MCF 10A (cell line): ENCODE measurements at places on chromosomes 11 and 22.

GRCh38 chr11:35180317-35181233 lies 41.6 kb downstream of the CD44 start:
- no peak overlapping the region for H3K4me3 ChIP-seq
- peak overlapping the region; percentile 65 for H3K27ac ChIP-seq
- peaks cover 29% of the 10 kb centered on the region for H3K4me1 ChIP-seq
- no peak for DNase-seq
- no peaks in the 10 kb centered on the region for H3K27me3 ChIP-seq

DNA sequence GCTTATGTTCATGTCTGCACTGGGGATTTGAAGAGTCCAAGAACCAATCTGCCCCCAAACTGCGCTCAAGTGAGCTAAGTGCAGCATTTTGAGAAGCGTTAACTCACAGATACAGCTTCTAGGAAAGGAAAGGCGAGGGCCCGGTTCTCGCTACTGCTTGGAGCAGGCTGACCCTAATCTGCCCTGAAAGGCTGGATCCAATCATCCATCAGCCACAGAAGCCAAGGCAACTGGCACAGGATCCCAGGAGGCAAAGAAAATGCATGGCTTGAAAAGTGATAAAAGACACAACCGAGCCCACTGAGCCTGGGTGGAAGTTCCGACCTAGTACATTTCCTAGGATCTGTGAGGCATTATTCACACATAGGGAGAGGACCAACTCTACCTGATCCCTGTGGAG lies 174.8 kb downstream of the LARGE1 start:
- no peak for DNase-seq
- H3K36me3 ChIP-seq: no peaks in the 10 kb centered on the region
- H3K27me3 ChIP-seq: no peaks in the 10 kb centered on the region

DNA sequence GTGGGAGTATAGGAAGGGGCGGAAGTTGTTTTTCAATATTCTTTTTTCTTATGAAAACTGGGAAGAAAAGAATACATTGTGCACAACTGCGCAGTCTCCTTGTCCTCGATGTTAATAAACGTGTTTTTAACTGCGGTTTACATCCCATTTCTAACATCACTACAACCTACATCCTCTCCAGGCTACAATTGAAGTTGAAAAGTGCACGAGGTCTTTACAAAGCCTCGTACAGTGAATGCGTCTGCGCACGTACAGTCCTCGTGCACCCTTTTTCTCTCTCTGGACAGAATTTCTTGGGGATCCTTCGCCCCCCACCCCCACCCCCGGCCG lies 102.4 kb downstream of the WT1 start:
- no peak overlapping the region for H3K27ac ChIP-seq
- no peak for DNase-seq
- no peaks in the 10 kb centered on the region for H3K4me1 ChIP-seq
- H3K4me3 ChIP-seq: no peak overlapping the region
- H3K27me3 ChIP-seq: no peaks in the 10 kb centered on the region
- peaks cover 7% of the 10 kb centered on the region for H3K36me3 ChIP-seq

DNA sequence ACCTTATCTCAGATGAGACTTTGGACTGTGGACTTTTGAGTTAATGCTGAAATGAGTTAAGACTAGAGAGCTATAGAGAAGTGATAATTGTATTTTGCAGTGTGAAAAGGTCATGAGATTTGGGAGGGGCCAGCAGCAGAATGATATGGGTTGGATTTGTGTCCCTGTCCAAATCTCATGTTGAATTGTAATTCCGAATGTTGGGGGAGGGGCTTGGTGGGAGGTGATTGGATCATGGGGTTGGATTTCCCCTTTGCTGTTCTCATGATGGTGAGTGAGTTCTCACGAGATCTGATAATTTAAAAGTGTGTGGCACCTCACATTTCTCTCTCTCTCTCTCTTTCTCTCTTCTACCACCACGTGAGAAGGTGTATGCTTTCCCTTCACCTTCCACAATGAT lies 777.8 kb upstream of the LUZP2 start:
- H3K27me3 ChIP-seq: no peaks in the 10 kb centered on the region
- peaks cover 7% of the 10 kb centered on the region for H3K36me3 ChIP-seq
- no peak overlapping the region for H3K27ac ChIP-seq
- no peaks in the 10 kb centered on the region for H3K4me1 ChIP-seq
- DNase-seq: no peak

- no peaks in the 10 kb centered on the region for H3K27me3 ChIP-seq
- no peaks in the 10 kb centered on the region for H3K4me1 ChIP-seq
- no peak for DNase-seq
- H3K27ac ChIP-seq: no peak overlapping the region
Observed at GRCh38 chr11:78504181-78504580, 70.5 kb downstream of the NARS2 start.

- H3K4me1 ChIP-seq: no peaks in the 10 kb centered on the region
- DNase-seq: no peak
- H3K4me3 ChIP-seq: no peak overlapping the region
- no peak overlapping the region for H3K27ac ChIP-seq
- H3K36me3 ChIP-seq: no peaks in the 10 kb centered on the region
Observed at GRCh38 chr11:64604458-64605243, 13.6 kb downstream of the SLC22A12 start.

- no peak for DNase-seq
- H3K27ac ChIP-seq: no peak overlapping the region
- peaks cover 6% of the 10 kb centered on the region for H3K4me1 ChIP-seq
- H3K27me3 ChIP-seq: peaks cover 32% of the 10 kb centered on the region
Observed at GRCh38 chr11:33778675-33779074, 4.4 kb upstream of the FBXO3 start.

DNA sequence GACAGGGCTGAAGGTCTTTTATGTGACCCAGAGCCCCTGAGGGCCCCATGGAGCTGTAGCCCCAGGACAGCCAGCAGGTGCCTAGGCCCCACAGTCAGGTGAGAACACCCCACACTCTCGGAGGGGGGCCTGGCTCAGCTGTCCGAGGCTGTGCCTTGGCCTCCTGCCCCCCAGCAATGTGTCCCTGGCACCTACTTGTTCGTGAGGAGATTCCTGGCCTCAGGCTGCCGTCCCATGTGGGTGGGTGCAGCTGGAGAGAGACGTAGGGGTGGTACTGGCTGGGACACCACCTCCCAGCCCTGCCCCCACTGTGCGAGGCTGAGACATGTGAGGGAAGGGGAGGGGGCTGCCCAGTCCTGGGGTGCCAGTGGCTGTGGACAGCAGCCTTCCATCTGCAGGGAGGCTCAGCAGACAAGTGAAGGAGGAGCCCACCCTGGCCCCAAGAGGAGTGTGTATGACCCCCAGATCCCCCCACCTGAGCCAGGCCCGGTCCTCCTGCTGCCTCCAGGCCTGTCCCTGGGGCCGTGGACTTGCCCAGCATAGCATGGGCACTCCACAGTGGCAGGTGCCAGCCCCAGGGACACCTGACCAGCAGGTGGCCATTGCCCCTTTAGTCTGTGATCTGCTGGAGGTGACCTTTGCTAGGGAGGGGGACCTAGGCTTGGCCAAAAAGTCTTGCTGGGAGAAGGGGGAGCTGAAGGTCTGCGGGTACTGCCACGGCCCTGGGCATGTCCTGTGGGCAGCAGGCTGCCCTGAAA lies 17.0 kb downstream of the IL17REL start:
- H3K27me3 ChIP-seq: peaks cover 11% of the 10 kb centered on the region
- no peak for DNase-seq
- no peak overlapping the region for H3K4me3 ChIP-seq
- H3K36me3 ChIP-seq: no peaks in the 10 kb centered on the region

DNA sequence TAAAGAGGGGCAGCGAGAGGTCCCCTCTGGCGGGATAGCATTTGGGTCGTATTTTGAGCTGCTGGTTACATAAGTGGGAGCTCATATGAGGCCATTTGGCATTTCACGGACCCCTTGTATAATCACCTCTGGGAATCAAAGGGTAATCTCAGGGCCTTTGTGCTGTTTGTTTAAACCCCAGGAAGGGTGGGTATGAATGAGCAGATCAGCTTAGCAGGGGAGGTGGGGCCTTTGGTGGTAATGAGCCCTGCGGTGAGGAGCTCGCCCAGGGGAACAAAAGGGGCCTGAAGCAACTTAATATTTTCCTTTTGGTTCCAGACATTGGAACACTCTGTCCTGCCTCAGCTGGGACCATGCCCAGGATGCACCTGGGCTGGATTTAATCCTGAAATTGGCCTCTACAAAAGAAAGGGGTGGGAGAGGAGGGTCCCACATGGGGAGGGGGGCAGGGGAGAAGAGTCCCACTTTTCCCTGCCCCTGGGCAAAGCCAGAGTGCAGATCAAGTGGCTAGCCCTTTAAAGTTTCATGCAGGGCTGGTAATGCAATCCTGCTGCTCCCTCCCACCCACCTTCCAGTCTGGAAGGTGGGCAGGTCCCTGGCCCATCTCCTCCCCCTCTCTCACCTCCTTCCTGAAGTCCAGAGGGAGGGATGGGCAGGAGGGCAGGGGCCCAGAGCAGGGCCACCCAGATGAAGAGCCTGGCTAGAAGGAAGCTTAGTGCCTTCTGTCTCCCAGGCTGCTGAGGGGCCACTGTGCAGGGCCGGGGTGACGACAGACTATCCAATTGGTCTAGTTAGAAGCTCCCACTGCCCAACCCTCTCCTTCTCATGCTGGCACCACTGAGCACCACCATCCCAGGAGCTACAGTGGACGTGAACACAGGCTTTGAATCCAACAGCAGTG lies 10.5 kb downstream of the TSKU start:
- peaks cover 31% of the 10 kb centered on the region for H3K36me3 ChIP-seq
- H3K4me1 ChIP-seq: peaks cover 54% of the 10 kb centered on the region
- H3K4me3 ChIP-seq: peak overlapping the region; percentile 65

GRCh38 chr11:111770581-111771134 lies 4.5 kb upstream of the PPP2R1B start:
- peaks cover 13% of the 10 kb centered on the region for H3K4me1 ChIP-seq
- no peak for DNase-seq
- H3K36me3 ChIP-seq: no peaks in the 10 kb centered on the region
- no peak overlapping the region for H3K4me3 ChIP-seq

- peak overlapping the region; percentile 44 for H3K4me3 ChIP-seq
- H3K36me3 ChIP-seq: no peaks in the 10 kb centered on the region
- peak overlapping the region; percentile 98 for H3K27ac ChIP-seq
- peaks cover 34% of the 10 kb centered on the region for H3K4me1 ChIP-seq
- DNase-seq: peak; percentile 95
Observed at GRCh38 chr11:91981995-91982394, 242.6 kb upstream of the FAT3 start.

DNA sequence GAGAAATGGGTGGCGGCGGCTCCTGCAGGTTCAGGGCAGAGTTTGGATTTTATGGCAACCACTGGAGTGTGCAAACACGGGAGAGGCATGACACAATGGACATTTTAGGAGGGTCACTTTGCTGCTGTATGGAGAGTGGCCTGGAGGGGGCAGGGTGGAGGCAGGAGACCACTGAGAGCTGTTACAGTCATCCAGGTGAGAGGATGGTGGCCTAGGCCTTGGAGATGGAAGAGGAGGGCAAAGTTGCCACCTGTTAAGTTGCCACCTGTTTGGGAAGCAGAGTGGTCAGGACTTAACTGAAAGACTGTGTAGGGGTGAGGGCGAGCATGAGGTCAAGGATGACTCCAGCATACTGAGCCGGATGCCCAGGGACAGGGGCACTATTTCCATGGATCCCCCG lies 2.3 kb upstream of the RAD9A start:
- DNase-seq: no peak
- peak overlapping the region; percentile 69 for H3K4me3 ChIP-seq
- H3K36me3 ChIP-seq: peaks cover 19% of the 10 kb centered on the region

GRCh38 chr11:34850334-34850733 lies 65.8 kb downstream of the APIP start:
- peaks cover 19% of the 10 kb centered on the region for H3K4me1 ChIP-seq
- no peaks in the 10 kb centered on the region for H3K27me3 ChIP-seq
- no peak for DNase-seq
- no peak overlapping the region for H3K4me3 ChIP-seq
- peak overlapping the region; percentile 19 for H3K27ac ChIP-seq
